Activated T-helper 1 cell treated with anti-CD3 and anti-CD28 coated beads, Interleukin-2, amount 50 U/mL, for 16 hours (primary cell): ENCODE measurements at places on chromosomes 6 and 20.

GRCh38 chr6:8947900-8948299 lies 512.6 kb upstream of the SLC35B3 start:
- DNase-seq = no peak

GRCh38 chr6:131067521-131067920 lies 4.5 kb upstream of the EPB41L2 start:
- DNase-seq = no peak

GRCh38 chr20:50191065-50191543 lies 474 bp downstream of the CEBPB start:
- peak; percentile 52 for DNase-seq

DNA sequence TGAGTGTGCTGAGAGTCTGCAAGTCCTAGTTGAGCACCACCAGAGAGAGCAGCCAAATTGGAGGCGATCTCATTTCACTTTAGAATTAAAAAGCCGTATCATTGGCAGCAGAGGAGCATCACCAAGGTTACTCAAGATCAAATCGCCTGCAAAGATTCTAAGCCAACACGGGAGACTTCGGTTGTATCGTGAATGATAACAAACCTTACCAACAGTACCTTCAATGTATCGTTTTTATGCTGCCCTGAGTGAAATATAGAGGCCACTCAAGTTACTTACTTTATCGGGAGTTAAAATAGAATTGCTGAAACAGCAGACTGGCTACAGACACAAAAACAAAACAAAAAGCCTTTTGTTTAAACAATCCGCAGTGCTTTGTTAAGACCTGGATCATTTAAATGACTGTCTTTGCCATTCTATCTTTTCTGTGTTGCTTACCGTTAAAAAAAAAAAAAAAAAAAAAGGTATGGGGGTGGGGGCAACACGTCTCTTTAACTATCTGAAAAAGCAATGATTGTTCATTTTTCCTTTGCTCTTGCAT lies 14.2 kb downstream of the NHSL1 start:
- DNase-seq = no peak

DNA sequence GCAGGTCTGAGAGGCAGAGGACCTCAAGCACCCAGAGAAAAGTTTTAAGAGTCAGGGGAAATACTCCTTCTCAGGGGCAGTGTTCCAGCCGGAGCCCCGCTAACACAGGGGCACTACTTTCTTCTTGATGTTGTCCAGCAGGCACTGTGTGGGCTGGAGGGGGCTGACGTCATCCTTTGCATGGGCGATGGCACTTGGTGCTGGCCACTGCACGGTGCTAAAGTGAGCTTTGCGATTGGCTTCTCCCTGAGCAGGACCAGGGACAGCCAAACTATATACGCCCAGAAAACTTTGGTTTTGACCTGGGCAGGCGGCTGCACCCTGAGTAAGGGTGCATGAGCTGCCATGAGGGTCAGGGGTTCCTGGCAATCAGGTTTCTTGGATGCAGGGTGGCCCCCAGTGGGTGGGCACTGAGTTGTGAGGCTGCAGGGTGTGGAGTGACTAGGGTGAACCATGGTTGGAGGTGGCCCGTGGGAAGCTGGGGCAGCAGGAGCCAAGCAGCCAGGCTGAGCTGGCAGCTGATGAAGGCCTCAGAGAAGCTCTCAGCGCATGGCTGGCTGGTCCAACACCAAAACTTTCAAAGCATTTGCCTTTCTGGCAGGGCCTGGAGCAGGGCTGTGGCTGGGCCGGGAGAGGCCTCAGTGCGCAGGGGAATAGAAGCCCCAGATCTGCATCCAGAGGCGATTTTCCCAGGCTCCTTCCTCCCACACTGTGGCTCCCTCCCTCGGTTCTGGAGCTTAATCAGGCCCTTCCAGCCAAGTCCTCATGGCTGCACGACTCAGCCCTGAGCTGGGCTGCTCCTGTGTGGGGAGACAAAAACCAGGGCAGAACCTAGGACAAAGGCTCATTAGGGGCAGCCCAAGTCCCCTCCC lies 18.3 kb downstream of the MRPS18A start:
- DNase-seq = no peak

DNA sequence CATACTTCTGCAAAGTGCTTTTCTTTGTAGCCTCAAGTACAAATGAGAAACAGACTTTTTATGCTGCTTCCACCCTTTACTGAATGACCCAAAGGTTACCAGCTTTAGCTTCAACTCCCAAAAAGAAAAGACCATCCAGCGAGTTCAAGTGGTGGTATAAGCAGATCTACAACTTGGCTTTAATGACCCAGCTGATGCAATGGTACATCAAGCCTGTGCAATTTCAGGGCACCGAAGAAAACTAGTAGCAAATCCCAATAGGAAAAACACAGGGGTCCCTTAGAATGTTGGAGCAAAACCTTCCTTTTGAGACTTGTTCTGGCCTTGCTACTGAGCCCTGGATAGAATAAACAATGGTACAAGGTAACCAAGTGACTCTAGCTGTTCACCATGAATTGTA lies 33.8 kb downstream of the STX7 start:
- no peak for DNase-seq

GRCh38 chr6:108363889-108364313 lies 69.0 kb downstream of the AFG1L start:
- no peak for DNase-seq
